ENCODE measurements at places on chromosomes 4 and X.

- DNase-seq: no peak
Observed at GRCh38 chr4:69800599-69800998, 40.2 kb upstream of the SULT1B1 start.

GRCh38 chr4:80107374-80107773 is 34.3 kb upstream of the ANTXR2 start:
- no peak for DNase-seq

DNA sequence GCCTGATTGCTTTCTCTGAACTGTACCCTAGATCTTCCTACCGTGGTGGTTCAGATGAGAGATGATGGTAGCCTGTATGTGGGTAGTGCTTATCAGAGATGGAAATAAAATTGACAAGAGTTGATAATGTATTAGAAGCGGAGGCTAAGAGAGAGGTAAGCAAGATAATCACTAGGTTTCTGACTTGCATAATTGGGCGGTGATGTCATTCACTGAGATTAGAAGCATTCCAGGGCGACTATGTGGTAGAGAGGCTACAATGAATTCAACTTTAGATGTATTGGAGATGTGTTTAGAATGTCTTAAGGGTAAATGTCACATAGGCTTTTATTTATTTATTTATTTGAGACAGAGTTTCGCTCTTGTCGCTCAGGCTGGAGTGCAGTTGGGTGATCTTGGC is 415 bp upstream of the TENM3 start:
- no peak for DNase-seq

GRCh38 chr4:4432341-4433125 is 45.6 kb downstream of the NSG1 start:
- DNase-seq: no peak

- no peak for DNase-seq
Observed at GRCh38 chr4:8114456-8115202, 44.0 kb downstream of the ABLIM2 start.

GRCh38 chr4:94933799-94934198 is 176.0 kb downstream of the BMPR1B start:
- DNase-seq: no peak

- DNase-seq: no peak
Observed at GRCh38 chrX:115958687-115959359, 211.7 kb upstream of the AGTR2 start.

DNA sequence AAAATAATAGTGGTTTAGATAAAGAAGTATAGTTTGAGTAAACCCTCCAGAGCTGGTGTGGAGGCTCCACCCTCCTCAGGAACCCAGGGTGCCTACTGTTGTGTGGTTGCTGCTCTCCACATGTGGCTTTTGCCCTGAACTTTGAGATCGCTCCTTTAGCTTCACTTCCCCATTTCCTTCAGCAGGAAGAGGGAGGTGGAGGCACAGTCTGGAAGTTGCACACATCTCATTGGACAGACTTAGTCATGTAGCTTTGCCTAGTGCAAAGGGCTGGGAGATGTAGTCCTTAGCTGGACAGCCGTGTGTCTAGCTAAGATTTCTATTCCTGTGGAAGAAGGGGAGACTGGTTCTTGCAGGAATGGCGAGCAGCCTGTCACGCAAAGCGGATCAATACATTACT is 37.9 kb downstream of the RGS12 start:
- no peak for DNase-seq

DNA sequence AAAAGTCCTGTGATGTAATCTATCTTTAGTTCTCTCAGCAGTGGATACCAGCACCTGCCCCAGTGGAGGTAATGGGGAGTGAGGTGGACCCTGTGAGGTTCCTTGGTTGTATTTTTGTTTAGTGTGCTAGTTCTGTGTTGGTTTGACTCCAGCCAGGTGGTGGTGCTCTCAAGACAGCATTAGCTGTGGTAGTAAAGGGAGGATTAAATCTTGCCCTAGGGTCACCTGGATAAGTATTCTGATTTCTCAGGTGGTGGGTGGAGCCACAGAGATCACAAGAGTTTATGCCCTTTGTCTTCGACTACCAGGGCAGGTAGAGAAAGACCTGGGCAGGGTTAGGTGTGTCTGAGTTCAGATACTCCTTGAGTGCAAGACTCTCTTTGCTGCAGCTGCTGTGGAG is 176.3 kb upstream of the EDA2R start:
- DNase-seq: no peak

DNA sequence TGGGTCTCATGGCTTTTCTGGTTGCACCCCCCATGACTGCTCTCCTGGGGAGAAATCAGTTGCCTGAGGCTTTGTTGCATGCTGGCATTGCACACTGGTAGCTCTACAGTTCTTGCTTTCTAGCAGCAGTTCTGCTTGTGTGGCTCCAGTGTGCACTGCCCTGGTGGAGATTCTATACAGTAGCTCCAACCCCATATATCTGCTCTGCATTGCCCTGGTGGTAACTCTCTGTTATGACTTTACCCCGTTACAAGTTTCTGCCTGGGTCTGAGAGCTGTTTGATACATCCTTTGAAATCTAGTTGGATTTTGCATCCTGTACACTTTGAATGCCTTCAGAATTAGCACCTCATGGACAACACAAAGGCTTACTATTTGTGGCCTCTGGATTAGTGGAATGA is 241.4 kb upstream of the EPHA5 start:
- no peak for DNase-seq

- no peak for DNase-seq
Observed at GRCh38 chr4:185721190-185722028, 90.6 kb downstream of the SORBS2 start.

DNA sequence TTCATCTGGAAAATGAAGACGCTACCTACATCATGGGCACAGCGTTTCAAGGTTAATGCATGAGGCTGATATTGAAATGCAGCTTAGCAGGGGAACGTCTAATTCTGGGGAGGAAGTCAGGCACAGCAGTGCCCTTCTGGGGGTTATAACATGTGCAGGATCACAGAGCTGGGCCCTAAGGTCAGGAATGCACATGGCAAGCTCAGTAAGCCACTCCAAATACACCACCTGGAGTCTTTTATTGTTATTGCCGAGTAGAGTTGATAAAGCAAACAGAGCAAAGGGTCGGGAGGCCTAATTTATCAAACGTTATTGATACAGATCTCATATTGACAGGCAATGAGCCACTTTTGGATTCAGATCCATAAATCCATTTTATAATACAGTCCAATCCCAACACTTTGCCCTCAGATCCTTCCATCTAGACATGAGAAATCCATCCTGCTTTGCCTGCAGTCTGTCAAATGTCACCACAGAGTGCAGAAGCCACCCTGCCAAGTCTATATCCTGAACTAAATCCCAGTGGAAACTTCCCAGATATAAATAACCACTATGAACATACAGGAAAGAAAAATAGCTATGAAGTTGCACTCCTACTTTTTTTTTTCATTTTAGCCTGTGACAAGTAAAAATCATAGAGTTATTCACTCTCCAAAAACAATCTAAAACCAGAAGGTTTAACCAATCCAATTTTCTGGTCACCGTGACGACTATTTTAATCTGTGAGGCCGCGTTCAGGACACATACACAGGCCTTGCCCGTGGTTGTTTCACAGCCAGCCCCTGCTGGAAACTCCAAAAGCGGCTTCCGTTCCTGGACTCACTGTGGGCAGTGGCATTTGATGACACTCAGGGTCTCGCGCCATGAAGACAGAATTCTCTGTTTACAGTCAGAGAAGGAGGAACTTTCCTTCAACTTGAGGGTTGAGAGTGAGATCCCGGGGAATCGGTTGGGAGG is 335.4 kb downstream of the DHX15 start:
- DNase-seq: no peak

DNA sequence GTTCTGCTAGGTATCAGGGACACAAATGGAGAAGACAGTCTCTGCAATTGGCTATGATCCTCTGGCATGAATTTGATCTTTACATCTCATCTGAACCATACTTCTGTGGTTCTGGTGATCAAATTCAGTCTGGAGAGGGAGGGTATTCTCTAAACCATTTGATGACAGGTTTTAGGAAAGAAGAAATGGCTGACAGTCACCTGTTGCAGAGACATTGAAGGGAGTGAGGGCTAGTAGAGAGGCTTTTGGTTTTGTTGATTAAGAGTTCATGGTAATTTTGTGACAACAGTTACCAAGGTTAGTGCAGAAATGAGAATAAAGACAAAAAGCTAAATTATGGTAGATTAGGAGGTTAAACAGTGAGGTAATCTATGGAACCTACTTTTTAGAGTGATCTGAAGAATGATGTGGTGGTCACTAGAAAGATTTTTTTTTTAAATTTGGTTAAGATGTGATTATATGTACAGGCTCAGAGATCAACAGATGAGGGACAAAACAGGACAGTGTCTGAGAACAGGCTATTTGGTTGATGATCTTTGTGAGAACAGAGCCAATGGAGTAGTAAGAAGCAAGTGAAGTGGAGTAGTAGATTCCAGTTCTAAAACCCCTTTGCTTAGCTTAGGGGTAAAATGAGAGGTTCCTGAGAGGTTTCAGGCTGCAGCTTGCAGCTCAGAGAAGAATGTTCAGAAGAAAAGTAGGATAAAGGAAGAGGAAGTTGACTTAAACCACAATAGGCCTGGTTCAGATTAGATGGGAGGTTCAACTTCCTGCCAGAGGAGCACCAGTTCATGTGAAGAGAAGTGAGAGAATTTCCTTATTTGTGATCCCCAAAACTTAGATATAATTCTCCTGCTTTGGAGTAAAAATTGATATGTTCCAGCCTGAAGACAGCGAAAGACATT is 34.7 kb downstream of the VSIG4 start:
- no peak for DNase-seq

DNA sequence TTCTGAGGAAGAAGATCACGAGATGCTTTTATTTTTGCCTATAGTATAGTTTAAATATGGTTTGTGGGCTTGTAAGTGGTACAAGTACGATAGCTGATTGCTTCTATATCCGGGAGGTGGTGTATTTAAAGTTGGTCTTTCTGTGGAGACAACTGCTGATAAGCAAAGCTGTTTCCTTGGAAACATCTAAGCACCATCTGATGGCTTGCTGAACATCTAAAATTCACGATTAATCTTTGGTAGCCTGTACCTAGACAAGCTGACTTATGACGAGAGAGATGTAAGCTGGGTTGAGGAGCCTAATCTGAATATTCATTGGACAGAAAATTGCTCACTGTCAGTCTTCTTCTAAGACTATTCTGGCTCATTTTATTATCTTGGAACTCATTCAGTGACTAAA is 74.6 kb upstream of the NWD2 start:
- DNase-seq: no peak

- no peak for DNase-seq
Observed at GRCh38 chr4:113173793-113174264, 124.4 kb downstream of the ANK2 start.

GRCh38 chrX:12579311-12579710 is 211.9 kb upstream of the PRPS2 start:
- DNase-seq: no peak

DNA sequence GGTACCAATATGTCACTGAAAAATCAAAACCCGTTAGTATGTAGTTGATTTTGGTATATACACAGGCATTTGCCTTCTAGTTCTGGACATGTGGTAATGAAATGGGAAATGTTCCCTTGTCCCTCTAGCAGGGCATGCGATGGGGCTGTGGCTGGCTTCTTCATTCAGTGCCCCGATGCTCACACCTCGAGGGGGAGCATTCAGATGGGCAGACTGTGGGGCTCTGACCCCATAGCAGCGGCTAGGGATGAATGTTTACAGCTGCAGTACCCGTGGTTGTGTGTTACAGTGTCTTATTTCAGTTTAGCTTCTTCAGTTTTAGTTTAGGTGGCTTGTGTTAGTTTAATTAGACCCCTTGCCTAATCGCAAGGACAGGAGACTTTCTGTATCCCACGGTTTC is 1741.0 kb upstream of the PCDH10 start:
- no peak for DNase-seq

DNA sequence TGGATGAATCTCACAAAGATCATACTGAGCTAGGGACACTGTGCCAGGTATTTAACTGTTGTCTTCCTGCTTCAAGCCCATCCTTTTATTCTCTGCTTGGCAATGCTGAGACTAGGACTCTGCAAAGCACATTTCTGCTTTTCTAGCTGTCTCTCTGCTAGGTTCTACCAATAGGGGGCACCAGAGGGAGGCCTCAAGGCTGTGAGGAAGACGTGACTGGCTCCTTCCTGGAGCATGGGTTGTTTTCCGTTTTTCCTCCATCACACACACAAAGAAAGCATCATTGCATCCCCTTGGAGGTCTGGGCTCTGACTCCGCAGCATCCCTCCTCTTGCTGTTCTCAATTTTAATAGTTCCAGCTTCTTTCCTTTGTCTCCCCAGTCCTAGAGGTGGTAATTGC is 10.9 kb upstream of the DCTD start:
- DNase-seq: no peak

DNA sequence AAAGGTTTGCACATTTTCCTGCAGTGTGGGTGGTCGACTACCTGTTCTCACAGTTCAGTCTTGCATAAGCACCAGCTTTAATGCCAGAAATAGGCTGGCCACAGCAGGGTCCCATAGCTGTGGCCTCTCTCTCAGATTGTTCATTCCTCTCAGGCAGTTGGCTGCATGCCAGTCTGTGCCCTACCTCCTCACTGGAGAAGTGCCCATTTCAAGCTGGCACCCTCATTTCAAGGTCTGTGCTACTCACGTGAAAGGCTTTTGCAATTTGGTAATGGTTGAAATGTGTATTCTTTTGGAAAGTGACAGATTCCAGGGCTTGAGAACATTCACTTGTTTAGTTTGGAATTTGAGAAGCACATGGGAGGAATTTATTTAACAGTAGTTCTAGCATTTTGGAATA is 28.9 kb upstream of the MTMR1 start:
- peak; percentile 30 for DNase-seq

GRCh38 chr4:179625406-179625805 is 2183.2 kb upstream of the AGA start:
- DNase-seq: no peak

DNA sequence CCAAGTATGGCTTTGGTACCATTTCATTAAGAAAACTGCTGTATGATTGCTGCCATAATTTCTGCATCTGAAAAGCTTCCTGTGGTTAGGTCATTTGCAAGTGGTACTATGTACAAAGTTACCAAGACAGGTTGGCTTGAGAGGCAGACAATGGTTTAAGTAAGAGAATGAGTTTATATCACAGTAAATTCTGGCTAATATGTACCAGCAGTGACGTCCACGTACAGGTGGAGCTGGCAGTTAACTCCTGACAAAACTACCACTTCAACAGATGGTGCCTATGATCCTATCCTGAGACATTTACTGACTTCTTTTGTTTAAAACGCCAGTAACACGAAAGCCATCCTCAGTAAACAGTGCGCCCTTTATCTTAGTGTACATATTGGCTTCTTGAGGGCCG is 198.4 kb downstream of the NR3C2 start:
- no peak for DNase-seq

- DNase-seq: peak; percentile 5
Observed at GRCh38 chrX:131792789-131793462, 230.2 kb upstream of the STK26 start.
